ENCODE measurements at places on chromosomes 16 and 17.

GRCh38 chr17:76515274-76515949 lies 14.2 kb upstream of the RHBDF2 start:
- DNase-seq, result peak; percentile 95

GRCh38 chr16:81564421-81564911 lies 119.9 kb downstream of the CMIP start:
- no peak for DNase-seq

DNA sequence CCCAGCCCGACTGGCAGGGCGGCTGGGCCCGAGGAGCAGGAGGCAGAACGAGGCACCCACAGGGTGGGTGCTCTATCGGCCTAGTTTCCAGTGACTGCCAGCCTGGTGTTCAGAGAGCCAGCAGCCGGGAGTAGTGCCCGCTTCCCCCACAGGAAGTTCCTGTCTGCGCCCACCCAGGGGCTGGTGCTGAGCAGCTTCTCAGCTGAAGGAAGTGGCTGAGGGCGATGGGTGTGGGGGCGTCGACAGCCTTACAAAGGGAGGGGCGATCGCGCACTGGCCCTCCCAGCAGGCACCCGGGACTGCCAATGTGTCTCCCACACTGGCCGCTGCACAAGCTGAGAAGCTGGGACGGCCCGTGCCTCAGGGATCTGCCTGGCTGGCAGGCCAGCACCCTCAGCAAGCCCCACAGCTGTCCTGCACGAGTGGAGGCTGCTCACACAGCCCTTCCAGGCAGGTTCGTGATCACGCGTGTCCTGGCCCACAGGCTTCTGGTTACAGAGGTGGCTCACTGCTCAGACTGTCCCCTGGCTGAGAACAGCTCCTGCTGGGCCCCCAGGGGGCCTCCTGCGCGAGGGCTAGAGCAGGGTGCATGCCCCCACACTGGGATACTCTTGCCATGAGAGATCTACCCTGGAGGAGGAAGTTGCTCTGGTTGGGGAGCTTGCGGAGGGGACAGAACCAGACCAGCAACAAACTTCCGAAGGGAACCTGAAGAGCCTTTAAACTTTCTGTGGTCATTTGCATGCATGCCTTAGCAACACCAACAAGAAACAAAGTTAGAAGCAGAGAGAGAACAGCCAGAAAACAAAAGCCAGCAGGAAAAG lies 2.5 kb downstream of the RNF166 start:
- DNase-seq, result no peak

- DNase-seq, result no peak
Measured at GRCh38 chr17:1999557-2000251, 25.4 kb downstream of the RTN4RL1 start.

GRCh38 chr17:18257982-18258355 lies 569 bp downstream of the FLII start:
- peak; percentile 46 for DNase-seq

GRCh38 chr17:65750631-65751115 lies 189.2 kb upstream of the AXIN2 start:
- DNase-seq, result peak; percentile 95

DNA sequence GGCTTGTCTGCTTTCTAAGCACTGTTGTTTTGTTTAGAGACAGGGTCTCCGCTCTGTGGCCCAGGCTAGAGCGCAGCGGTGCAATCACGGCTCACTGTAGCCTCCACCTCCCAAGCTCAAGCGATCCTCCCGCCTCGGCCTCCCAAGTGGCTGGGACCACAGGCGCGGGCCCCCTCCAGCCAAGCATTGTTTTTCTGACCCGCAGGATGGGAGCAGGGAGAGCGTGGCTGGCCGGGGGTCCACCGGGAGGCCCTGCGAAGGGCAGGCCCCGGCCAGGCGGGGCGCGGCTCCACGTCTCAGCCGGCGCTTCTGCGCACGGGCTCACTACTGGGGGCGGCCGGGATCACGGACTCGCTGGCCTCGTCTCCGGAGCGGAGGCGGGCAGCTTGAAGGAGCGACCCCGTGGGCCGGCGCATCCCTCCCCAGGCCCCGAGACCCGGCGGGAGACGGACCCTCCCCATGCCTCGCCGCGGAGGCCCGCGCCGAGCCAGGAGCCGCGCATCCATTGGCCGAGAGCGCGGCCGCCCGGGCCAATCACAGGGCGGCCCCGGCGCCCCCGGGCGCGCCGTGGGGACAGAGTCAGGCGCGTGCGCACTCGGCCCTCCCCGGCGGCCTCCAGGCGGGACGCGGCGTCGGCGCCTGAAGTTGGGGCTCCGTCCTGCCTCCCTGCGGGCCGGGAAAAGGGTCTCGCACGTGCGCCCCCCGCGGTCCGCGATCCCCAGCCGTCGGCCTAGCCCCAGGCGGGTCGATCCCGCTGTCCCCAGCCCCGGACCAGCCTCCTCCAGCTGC lies 24.9 kb downstream of the ACTG1 start:
- DNase-seq, result no peak

DNA sequence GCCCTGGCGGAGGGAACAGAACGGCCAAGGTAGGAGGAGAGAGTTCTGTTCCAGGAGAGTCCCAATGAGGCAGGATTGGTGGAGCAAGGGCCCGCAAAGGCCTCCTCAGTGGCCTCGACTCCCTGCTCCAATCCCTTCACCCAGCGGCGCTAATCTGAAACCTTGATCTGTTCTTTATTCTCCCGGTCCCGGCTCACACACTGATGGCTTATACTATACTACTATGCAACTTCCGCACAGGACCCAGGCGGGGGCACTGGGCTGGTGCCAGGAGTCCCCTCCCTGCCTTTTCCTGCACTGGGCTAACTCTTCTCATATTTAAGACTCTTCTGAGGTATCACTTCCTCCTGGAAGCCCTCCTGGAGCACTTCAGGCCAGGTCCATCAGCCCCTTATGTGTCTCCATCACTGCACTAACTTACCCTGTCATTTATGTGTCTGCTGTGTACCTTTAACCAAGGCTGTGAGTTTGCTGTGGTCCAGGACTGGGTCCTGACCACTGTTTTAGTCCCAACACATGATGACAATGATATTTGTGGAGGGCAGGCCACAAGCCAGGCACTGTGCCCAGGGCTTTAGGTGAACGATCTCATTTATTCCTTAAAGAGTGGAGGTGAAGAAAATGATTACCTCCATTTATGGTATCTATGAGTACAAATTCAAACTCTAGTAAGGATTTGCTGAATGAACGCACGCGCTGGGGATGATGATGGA lies 6.8 kb downstream of the CCDC102A start:
- no peak for DNase-seq

DNA sequence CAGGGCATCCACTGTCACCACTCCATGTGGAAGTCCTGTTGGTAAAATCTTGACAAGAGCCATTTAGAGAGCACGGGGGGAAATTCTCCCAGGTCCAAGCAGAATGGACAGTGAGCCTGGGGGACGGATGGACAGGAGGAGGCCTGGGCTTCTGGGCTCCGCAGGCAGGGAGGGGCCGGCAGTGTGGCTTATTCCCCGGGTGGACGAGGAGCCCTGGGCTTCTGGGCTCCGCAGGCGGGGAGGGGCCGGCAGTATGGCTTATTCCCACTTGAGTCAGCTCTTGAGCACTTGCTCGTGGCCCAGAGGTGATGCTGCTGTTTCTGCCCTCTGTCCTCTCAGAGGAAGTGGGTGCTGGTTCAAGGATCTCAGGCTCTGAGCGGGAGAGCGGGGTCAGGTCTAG lies 22.2 kb upstream of the RPL13 start:
- DNase-seq, result no peak

- no peak for DNase-seq
Measured at GRCh38 chr17:1010586-1010985, 13.7 kb downstream of the TIMM22 start.

Data from astrocyte (in vitro differentiated cells and primary cell).